ENCODE measurements at places on chromosomes 13 and 19.

- DNase-seq: no peak
Measured at GRCh38 chr13:79581870-79582315, 100.9 kb downstream of the NDFIP2 start.

GRCh38 chr13:77312311-77312710 is 14.6 kb downstream of the MYCBP2 start:
- no peak for DNase-seq

- DNase-seq: no peak
Measured at GRCh38 chr13:40813667-40814454, 24.4 kb downstream of the SLC25A15 start.

DNA sequence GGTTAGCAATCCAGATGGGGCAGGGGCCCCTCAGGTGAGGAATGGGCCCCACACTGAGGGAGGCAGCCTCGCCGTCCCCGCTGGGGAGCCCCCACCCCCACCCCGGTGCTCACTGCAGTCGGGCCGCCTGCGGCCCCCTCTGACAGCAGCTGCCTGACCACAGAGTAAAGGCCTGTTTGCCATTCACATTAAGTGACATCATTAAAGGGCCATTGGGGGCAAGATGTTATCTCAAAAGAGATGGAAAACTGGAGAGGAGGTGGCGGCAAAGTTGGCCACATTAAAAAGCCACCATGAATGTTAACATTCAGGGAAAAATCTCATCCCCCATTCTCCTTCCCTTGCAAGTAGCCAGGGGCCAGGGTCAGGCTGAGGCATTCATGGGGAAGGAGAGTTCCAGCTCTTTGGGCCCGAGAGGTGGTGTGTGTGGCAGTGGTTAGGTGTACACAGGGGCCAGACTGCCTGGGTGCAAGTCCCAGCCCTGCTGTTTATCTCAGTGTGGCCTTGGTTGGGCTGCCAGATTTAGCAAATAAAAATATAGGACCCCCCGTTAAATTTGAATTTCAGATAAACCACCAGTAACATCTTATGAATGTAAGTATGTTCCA is 20.9 kb downstream of the VSTM2B start:
- DNase-seq: no peak

DNA sequence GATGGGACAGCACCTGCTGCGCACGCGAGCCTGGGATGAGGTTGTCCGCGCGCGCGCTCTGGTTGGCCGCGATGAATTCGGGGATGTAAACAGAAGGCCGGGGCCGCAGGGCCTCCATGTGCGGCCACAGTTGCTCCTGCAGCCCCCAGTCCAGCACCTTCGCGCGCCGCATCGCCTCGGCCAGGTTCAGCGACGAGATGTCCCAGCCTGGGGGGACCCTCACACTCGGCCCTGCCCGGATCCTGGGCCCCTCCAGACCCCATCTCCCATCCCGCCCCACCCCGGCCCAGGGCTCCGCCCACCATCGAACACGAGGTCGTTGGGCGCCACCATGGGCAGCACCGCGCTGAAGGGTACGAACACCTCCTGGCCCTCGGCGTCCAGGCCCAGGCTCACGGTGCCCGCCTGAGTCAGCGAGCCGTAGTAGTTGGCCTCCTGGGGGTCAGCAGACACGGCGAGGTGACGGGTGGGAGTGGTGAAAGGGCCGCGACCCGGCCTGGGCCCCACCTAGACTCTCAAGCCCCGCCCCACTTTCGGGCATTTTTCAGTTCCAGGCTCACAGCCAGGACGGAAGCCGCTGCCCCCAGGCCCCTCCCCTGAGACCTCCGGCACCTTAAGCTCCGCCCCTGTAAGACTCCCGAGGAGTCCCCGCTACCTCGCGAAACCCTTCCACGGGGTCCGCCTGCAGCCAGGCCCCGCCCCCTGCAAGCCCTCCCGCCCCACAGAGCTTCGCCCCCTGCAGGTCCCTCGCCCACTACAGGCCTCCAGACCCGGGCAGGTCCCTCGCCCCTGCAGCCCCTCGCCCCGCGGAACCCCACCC is 1.1 kb downstream of the ISYNA1 start:
- DNase-seq: peak; percentile 67

DNA sequence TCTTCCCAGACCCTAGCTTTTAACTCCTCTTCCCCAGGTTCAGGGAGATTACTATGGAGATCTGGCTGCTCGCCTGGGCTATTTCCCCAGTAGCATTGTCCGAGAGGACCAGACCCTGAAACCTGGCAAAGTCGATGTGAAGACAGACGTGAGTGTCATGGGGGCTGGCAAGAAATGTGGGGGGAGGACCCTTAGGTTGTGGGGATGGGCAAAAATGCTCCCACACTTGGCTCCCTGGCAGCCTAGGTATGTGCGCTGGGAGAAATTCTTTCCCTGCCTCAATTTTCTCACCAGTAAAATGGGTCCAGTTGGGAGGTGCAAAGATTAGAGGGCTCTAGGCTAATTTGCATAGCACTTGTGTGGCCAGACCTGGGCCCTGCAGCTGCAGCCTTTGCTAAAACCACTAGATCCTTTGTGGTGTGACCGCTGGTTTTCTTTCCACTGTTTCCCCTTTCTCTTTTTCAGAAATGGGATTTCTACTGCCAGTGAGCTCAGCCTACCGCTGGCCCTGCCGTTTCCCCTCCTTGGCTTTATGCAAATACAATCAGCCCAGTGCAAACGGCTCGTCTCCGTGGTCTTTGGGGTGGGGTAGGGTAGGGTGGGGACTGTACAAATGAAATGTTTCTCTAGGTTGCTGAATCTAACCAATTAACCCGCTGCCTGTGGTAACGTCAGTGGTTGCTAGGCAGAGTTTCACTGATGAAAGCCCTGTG is 959 bp upstream of the RAB4B start:
- peak; percentile 86 for DNase-seq

DNA sequence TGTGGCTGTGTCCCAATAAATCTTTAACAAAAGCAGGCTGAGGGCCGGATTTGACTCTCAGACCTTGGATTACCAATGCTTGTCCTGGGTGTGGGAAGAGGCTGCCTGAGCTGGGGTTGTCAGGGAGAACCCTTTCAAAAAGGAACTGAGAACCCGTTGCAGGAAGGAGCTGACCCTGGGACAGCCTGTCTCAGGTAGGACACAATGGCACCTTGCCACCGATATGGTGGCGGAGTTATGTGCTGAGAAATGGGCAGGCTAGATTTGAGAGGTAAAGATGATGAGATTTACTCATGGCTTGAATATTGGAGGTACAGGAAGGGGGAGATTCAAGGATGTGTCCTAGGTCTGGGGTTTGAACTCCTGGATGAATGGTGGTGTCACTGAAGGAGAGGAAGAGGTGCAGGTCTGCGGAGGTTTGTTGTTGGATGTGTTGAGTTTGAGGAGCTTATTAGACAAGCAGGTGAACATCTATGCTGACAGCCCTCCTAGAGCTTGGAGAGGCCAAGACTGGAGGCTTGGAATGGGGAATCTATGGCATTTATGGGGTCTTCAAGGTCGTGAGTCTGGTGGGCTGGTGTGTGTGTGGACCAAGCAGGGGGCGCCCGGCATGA is 7.2 kb downstream of the PLEKHF1 start:
- DNase-seq: no peak

GRCh38 chr13:22812793-22813192 is 368.0 kb upstream of the SGCG start:
- no peak for DNase-seq

DNA sequence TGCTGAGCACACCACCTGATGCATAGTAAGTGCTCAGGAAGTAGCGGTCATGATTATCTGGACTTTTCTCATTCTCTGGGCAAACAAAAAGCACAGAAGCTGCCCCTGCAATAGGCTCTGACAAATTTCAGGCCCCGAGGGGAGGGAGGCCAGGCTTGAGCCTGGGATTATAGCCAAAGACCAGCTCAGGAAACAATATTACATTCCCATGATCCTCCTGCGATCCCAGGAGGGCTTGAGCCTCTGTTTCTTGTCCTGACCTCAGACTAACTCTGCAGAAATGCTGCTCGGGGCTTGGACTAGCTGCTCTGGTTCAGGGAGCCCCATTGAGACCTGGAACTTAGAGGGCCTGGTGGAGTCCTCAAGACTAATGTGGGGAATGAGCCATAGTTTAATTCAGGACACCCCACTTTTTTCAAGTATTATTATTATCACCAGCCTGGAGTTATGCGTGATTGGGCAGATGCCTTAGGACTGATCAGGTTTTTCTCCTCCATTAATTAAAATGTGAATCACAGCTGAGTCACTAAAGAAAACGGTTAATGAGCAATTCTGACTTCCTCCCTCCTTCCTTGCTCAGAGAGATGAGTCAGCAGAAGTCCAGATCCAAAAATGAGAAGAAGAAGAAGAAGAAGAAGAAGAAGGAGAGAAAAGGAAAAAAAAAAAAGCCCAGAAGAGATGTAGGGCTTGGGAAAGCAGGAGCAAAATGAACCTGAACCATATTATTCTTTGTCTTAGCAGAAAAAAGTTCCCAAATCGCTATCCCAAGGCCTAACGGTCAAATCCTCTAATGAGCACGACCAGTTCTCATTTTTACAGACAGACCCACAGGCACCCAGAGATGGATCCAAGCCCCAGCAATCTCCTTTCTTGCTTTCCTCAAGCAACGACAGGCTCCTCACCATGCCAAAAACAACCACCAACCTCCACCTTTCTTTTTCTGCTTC is 107.2 kb downstream of the CACNA1A start:
- DNase-seq: no peak

GRCh38 chr13:103772576-103772975 is 706.4 kb upstream of the SLC10A2 start:
- no peak for DNase-seq

DNA sequence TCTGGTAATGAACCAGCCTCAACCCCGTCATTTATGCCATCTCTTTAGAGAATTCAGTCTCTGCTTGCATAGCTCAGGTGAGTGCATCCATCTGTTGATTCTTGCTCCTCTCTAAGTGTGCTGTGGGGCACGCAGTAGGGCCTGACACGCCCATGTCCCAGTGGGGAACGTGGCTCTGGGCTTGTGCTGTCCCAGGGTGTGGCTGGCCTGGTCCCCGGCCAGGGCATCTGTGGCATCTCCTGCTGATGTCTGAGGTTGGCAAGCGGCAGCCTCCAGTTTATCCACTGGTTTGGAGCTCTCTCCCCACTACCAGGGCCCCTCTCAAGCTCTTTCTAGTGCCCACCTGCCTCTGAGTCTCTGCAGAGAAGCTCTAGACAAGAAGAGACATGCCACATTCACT is 146.6 kb upstream of the GJB6 start:
- DNase-seq: no peak

DNA sequence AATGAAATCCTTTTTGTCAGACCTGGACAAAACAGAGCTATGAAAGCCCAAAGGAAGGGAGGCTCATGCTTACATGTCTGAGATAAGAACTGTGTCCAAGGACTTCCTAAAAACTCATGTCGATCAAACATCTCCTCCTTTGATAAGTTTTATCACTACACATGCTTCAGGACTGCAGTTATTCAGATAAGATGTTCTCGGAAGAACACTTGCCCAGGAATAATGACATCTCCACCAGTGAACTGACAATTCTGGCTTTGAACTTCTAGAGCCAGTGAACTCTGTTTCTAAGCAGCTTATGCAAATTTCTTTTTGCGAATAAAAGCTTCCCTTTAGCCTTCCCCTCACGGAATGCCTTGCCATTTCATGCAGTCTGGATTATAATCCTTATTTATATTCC is 561.6 kb downstream of the TBC1D4 start:
- DNase-seq: no peak

- DNase-seq: no peak
Measured at GRCh38 chr13:51456510-51456909, 3.7 kb upstream of the INTS6 start.

GRCh38 chr13:75489502-75490263 is 7.7 kb upstream of the TBC1D4 start:
- DNase-seq: no peak

GRCh38 chr13:99154064-99154463 is 46.6 kb upstream of the UBAC2 start:
- no peak for DNase-seq

DNA sequence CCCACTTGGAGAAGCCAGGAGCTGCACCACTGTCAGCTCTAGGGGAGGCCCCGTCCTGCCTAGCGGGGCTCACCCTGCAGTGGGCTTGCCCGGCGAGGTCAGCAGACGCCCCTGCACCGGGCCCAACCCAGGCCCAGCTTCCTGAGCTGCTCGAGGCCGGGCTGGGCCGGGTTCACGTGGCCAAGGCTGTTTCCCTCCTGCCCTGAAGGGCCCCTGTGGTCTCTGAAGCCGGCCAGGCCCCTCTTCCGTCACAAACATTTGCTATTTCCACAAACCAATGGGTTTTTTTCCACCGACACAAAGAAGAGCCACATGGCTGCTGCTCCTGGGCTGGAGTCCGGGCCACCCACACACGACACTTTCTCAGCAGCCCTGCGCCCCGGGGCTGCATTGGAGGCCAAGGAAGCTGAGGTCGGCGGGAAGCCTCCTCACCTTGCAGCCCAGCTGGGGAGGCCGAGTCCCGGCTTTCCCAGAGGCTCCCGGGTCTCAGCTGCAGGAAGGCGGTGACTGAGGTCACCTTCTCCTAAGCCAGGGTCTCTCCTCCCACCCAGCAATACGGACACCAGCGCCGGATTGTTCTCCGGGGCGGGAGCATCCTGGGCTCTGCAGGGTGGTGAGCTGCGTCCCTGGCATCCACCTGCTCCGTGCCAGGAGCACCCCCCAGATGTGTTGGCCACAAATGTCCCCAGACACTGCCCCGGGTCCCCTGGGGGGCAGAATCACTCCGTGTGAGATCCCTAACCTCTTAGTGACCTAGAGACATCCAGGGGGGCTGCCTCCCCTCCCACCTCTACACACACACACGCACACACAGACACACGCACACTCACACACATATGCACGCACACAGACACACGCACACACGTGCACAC is 80.5 kb downstream of the GADD45B start:
- no peak for DNase-seq

DNA sequence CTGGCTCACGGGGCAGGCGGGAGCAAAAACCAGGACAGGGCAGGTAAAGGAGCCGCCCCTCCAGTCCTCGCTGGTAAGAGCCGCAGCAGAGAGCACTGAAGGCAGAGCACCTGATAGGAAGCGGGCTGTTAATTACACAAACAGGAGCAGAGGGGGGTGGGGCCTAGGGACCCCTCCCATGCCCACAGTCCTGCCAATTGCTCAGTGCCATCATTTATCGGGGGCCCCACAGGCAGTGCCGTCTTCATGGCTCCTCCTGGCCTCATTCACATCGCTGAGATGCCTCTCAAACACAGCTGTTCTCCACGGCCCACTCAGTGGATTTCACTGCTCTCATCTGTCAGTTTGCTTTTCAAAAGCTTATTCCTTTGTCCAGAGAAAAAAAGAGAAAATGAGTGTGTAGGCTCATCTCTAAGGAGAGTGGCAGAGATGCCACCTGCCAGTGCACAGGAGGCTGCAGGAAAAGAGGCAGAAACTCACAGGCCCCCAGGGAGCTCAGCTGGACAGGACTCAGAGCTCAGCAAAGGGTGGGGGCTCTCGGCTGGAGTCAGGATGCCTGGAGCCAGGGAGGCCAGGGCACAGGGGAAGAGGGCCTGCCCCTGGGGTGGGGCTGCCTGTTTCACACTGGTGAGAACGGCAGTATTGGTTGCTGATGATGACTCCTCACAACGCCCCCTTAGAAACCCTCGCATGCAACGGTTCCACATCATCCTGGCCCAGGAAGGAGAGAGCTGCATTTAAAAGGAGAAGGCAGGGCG is 174.6 kb downstream of the COL4A1 start:
- DNase-seq: no peak

Data from stimulated activated CD4-positive, alpha-beta T cell treated with anti-CD3 and anti-CD28 coated beads, Interleukin-2, amount 100 ng/mL, for 4 hours (primary cell).